Prostate gland (tissue), 2 donors: ENCODE measurements at places on chromosomes 5 and 9.
A peak's percentile ranks its signal among the peaks of the same experiment; 100 is the strongest.

GRCh38 chr5:135880278-135880677 is 15.4 kb downstream of the IL9 start:
- DNase-seq: no peak

GRCh38 chr5:152864991-152865390 is 459.9 kb upstream of the NMUR2 start:
- no peak for DNase-seq

DNA sequence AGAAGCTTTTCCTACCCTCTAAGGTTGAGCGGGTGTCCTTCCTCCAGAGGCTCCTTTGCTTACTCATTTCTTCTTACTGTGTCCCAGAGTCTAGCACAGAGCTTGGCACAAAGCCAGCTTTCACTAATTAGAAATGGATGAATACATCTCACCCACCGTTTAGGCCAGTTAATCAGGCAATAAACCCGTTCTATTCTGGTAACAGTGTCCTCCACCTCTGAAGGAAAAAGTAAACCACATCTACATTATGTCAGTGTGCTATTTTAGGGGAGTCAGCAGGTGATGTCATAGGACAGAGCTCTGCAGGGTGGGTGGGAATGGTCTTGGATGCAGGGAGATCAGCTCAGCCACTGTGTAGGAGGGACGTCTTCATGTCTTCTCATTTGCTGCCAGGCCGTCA is 109.2 kb downstream of the OSTF1 start:
- no peak for DNase-seq

- DNase-seq: no peak
Measured at GRCh38 chr5:116492776-116493175, 81.8 kb downstream of the SEMA6A start.

GRCh38 chr9:29319736-29320513 is 1746.6 kb upstream of the C9orf72 start:
- no peak for DNase-seq

DNA sequence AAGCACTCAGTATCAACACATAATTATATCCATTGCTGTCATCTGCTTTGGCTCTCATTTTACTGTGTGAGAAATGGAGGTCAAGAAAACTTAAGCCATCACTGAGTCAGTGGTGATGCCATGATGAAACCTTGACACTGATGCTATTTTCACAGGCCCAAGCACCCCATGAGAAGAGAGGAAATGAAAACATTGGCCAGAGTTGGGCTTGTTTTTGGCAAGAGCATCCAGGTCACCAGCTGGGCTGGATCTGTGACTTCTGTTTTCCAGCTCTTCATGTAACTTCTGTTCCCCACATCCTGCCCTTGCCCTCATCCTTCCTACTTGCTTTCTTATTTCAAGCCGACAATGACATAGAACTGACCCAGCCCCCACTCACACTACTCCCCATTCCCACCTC is 10.0 kb downstream of the LCP2 start:
- DNase-seq: no peak

DNA sequence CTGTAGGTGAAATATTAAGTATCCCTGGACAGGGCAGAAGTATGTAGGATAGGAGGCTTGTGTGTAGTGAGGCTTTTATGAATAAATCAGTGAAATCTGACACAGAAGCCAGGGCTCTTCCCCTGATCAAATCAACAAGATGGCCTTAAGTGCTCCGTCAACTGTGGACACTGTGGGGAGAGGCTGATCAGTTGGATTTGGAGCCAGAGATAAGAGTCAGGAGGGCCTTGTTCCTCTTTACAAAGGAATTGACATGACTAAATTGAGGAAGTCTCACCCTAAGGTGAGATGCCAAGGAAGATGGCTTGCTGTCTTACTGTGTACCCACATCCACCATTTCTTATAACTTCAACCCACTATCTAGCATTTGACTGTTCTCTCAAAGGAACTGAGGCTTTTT is 91.6 kb upstream of the PRRC1 start:
- DNase-seq: no peak

GRCh38 chr5:142065273-142065672 is 43.3 kb upstream of the NDFIP1 start:
- no peak for DNase-seq

DNA sequence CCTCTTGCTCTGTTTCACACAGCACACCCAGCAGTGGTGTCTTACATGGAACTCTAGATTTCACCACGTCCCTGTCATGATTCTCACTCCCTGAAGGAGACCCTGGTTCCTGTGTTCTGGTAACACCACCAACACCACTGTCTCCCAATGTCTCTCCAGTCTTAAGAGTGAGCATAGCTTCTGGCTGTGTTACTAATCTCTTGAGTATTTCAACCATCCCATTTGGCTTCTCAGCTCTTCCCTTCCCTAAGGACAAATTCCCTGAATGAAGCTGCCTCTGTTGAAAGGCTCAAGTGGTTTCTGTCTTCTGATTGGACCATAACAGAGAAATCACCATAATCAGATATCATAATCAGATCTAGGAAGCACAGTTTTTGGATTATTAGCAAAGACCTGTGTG is 311.8 kb downstream of the DNAH5 start:
- no peak for DNase-seq

- DNase-seq: no peak
Measured at GRCh38 chr5:3103262-3103811, 351.9 kb upstream of the IRX2 start.

DNA sequence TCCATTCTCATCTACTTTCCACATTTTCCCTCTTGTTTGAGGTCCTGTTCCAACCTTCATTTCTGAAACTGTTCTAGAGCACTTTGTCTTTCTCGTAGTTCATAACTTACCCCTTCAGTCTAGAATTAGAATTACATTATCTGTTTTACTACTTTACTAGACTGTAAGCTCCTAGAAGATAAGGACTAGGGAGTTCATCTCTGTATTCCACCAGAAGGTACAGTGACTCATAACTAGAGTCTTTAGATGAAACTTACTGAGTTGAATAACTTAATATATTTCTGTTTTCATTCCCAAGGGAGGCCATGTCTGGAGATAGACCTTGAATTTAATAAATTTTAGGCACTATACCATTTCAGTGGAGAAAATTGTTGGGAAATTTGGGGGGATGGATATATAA is 38.7 kb downstream of the G3BP1 start:
- DNase-seq: no peak

- DNase-seq: no peak
Measured at GRCh38 chr9:95073042-95073607, 244.4 kb downstream of the FANCC start.

DNA sequence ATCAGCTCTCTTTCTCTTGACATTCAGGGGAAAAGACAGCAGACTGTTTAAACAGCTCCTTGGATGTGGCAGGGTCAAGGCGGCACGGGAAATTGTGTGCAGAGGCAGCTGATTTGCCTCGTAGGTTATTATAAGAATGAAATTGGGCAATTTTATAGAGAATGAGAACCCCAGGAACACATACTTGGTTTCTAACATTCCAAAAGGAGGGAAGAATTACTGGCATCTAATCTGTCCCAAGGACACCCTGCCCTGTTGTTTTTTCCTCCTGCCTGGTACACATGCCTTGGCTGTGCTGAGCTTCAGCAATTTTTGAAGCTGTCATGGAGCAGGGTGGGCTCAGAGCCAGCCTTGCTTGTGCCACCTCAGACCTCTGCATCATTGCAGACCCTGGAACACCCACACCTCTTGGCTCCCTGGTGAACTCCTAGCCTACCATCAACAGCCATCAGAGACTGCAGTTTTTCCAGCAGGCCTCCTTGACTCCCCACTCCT is 143.6 kb downstream of the BOD1 start:
- peak; percentile 16 for DNase-seq

- DNase-seq: no peak
Measured at GRCh38 chr9:77899679-77900354, 131.8 kb downstream of the GNAQ start.

GRCh38 chr9:120477534-120478001 is 102.4 kb downstream of the CDK5RAP2 start:
- DNase-seq: peak; percentile 35

DNA sequence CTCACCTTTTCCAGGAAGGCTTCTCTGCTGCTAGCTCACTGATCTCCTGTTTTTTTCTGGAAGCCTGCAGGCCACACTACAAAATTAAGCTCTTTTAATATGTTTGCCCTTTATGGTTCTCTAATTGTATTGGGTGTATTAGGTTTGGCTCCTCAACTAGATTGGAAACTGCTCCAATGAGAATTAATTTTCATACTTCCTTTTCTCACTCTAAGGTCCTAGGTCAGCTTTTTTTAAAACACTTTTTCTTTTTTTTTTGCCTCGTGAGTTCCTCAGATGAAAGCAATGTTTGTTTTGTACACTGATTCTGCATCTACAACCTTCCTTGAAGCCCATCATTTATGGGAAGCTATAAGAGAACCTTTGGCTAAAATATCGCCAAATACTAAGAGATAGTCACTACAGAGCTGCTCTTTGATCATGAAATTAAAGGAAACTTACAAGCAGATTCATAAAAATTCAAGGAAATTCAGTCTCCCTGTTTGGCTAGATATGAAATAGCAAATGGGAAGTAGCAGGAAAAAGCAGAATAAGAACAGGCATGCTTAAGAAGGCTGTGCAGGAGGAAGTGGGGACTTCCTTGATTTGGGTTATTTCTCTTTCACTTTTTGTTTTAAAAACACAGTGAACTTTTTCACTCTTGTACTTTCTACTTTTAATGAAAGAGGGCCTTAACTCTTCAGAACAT is 55.2 kb upstream of the FYB1 start:
- DNase-seq: no peak

DNA sequence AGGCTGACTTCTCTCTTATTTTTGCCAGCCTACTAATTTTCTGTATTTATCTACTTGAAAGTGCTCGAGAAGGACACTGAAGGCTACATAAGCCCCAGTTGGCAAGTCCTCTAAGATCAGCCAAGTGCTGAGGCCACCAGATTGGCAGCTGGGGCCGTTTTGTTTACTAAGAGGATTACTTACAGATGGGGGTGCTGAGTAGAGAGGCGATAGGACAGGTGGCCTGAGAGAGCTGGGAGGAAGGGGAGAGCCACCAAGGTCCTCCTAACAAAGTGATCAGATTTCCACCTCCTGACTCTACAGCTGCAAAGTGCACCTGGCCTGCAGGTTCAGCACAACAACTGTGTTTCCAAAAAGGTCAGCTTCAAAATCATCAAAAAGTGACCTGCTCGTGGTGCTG is 32.9 kb downstream of the FRMD3 start:
- DNase-seq: no peak

DNA sequence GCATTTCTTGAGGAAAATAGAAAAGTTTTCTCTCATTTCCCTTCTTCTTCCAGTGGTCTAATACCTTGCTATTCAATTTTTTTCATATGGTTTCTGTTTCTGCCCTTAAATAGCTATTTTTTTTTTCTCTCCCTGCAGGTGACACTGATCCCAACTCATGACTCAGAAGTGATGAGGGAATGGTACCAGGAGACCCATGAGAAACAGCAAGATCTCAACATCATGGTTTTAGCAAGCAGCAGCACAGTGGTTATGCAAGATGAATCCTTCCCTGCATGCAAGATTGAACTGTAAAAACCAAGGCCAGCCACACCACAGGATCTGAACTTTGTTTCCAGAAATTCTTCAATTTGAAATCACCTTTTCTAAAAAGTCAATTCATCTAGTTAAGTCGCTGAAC is 97.7 kb downstream of the MAP1B start:
- DNase-seq: no peak

GRCh38 chr5:83485842-83486241 is 14.3 kb downstream of the VCAN start:
- no peak for DNase-seq

DNA sequence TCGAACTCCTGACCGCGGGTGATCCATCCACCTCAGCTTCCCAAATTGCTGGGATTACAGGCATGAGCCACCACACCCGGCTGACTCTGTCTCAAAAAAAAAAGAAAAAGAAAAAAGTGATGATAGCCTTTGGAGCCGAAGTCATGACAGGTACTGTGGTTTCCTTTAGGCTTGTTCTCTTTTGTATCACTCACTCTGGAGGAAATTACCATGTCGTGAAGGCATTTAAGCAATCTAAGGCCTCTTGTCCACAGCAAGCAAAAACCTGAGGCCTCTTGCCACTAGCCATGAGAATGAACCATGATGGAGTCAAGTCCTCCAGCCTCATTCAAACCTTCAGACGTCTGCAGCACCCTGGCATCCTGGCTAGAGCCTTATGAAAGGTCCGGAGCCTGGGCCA is 286.1 kb downstream of the RAB3C start:
- DNase-seq: no peak

DNA sequence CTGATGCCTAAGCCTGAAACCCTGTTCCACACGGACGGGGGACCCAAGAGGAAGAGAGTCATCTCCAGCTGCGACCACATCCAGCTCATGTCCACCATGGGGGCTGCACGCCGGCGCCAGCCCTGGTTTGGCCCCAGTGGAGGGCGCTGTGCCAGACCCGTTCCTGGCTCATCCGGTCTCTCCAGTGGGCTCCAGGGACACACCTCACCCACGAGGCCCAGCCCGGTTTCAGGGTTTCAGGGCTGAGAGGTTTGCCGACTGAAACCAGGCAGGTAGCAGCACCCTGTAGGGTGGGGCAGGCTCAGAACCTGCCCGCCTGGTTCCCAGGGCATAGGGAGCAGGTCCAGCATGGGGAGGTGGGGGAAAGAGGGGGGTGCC is 71.4 kb upstream of the STXBP1 start:
- DNase-seq: peak; percentile 86

DNA sequence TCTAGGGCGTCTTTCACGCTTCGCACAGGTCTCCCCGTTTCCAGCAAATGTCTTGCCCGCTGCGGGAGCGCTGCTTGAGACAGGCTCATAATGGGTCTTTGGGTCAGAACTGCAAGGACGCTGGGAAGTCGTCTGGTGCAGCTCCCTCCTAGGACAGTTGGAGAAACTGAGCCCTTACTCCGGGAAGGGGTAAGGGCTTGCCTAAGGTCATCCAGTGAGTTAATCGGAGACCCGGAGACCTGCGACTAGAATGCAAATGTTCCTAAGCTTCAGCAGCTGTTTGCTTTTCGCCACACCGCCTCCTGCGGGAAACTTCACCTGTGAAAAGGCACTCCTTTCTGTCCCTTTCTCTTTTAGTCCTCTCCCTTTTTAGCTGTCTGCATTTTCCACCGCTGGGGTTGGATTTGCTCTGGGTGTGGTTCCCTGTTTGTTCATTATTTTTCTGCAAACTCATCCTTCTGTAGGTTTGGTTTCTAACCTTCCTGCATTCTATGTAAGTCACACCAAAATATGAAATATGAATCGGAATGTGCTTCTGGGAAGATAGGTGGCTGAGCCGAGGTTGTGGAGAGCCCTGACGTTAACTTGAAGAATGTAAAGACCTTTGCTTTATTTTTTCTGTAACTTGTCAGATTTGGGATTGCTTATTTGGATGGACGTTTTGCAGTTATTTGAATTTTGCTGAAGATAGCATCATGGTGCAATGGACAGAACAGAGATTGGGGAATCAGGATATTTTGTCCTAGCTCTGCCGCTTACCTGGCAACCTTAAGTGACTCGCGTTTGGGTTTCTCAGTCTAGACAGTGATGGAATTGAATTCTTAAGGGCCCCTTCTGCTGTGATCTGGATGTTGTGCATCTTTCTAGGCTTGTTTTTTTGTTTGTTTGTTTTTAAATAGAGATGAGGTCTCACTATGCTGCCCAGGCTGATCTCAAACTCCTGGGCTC is 909 bp downstream of the SLC36A1 start:
- DNase-seq: peak; percentile 22

GRCh38 chr5:81544351-81545018 is 150.6 kb upstream of the ACOT12 start:
- no peak for DNase-seq

GRCh38 chr5:151463137-151464029 is 16.0 kb downstream of the SLC36A1 start:
- peak; percentile 51 for DNase-seq

GRCh38 chr5:32600054-32600622 is 14.8 kb downstream of the SUB1 start:
- DNase-seq: no peak
